Kasumi-1 (cell line): ENCODE measurements at places on chromosomes 3 and 15.

DNA sequence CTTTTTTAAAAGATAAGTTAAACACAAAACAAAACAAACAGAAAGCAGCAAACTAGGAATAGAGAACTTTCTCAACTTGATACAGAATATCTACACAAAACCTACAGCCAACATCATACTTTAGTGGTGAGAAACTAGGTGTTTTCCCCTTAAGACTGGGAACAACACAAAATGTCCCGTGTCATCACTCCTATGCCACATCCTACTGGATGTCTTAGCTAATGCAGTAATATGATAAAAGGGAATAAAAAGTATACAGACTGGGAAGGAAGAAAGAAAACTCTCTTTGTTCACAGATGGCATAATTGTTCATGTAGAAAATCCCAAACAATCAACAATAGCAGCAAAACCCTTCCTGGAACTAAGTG lies 45.9 kb downstream of the TMEM45A start:
- no peak for DNase-seq

DNA sequence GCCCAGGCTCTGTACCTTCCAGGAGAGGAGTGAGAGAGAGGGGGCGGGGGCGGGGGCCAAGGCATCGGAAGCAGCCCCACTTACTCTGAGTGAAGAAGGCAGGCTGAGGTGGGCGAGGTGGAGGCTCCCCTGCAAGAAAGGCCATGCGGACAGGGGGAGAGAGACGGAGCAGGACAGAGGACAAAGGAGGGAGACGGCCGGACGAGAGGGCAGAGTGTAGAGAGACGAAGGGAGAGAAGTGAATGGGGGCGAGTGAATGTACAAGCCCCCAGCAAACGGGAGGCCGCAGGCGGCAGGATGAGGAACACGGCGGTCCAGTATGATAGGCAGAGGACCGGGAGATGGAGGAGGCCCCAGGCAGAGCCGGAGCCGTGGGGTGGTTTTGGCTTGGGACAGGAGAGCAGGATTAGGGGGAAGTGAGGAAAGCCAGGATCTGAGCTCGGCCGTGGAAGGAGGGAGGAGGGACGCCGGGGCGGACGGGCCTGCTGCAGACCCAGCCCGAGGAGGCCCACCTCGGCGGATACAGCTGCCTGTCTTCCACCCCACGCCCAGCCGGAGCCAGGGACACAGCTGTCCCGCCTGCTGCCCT lies 38.8 kb downstream of the TNK2 start:
- DNase-seq: no peak

GRCh38 chr3:185935465-185936272 lies 2.1 kb downstream of the TRA2B start:
- DNase-seq: peak; percentile 10

- no peak for DNase-seq
These were observed 127.8 kb downstream of the CMSS1 start for GRCh38 chr3:99945328-99945995.

- DNase-seq: no peak
These were observed 35.2 kb downstream of the GOLGA6L2 start for GRCh38 chr15:23411841-23412240.

GRCh38 chr3:75395580-75396315 lies 268.4 kb upstream of the FRG2C start:
- DNase-seq: no peak

GRCh38 chr3:164679245-164679644 lies 399.1 kb downstream of the SI start:
- DNase-seq: no peak

- no peak for DNase-seq
These were observed 171.1 kb downstream of the RORA start for GRCh38 chr15:61057830-61058529.

- no peak for DNase-seq
These were observed at the start of gene SOX2 for GRCh38 chr3:181711325-181712135. TSS of gene SOX2 (plus strand) at chr3:181711925. CDS start at chr3:181712361, 436 bp downstream.

GRCh38 chr15:38069511-38070011 lies 135.1 kb downstream of the TMCO5A start:
- no peak for DNase-seq

DNA sequence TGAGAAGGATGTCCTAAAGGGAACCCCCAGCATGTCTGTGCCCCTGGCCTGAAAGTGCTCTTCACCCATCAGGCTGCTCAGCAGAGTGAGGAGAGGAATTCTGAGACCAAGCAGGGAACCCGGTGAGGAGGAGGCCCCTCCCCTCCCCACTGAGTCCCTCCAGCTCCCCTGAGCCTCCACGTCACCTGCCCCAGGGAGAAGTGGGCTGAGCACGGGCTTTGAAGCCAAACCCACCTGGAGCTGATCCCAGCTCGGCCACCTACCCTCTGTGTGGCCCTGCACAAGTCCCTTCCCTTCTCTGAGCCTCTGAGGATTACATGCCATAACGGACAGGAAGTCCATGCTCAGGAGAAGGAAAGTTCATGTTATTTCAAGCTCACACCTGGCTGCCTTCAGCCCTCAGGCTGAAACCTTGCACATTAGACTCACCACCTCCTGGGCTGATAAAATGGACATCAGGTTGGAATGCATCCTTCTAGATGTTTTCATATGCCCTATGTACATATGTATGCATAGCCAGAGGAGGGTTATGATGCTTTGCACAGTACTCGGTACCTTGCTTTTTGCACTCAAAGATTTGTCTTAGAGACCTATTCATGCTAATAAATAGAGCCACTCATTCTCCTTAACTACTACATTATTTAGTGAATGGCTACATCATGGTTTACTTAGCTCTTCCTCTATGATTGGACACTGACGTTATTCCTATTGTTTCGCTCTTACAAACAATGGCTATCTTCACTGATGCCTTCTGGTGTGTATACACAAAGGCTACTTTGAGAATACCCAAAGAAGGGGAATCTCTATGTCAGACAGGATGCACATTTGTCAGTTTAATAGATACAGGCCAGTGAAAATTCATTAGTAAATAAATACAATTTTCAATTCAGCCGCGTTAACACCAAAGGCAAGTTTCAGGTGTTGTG lies 31.6 kb upstream of the GATA2 start:
- DNase-seq: no peak

- peak; percentile 30 for DNase-seq
These were observed 30.0 kb downstream of the NBEAL2 start for GRCh38 chr3:47009225-47010110.

- DNase-seq: no peak
These were observed 55.2 kb downstream of the CAPN7 start for GRCh38 chr3:15261274-15261673.

DNA sequence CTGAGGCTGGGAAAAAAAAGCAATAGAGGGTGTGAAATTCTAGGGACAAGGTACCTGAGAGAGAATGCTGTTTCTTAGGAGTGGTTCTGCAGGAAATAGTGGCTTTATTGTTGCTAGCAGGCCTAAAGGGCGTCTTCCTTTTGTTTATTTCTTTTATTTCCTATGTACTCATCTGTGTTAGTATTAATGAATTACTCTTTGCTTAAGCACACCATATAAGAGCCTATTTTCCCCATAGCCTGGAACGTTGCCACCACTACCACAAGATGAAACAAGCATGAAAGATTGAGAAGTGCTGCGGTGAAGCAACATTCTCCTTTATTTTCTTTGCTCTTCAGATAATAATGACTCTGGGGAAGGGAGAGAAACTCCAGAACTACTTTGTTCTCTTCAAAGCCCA lies 21.3 kb upstream of the GOLIM4 start:
- DNase-seq: no peak
